Ascending aorta (tissue), 2 donors: ENCODE measurements at places on chromosomes 7 and 10. TPM values are rescaled to one million over a fixed set of nuclear protein-coding genes. Genes with fewer than 3 reads are reported as not detected.

Gene CCDC3
- 86.0 TPM for total RNA-seq

DNA sequence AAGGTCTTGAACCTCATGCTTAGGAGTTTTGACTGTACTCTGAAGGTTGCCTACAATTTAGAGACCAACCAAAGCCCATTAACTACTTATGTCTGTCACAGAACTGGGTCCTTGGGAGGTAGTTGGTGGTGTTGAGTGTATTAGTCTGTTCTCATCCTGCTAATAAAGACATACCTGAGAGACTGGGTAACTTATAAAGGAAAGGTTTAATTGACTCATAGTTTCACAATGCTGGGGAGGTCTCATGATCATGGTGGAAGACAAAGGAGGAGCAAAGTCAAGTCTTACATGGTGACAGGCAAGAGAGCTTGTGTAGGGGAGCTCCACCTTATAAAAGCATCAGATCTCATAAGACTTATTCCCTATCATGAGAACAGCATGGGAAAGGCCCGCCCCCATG is 319.6 kb upstream of the ZMIZ1 start:
- DNase-seq, result no peak

DNA sequence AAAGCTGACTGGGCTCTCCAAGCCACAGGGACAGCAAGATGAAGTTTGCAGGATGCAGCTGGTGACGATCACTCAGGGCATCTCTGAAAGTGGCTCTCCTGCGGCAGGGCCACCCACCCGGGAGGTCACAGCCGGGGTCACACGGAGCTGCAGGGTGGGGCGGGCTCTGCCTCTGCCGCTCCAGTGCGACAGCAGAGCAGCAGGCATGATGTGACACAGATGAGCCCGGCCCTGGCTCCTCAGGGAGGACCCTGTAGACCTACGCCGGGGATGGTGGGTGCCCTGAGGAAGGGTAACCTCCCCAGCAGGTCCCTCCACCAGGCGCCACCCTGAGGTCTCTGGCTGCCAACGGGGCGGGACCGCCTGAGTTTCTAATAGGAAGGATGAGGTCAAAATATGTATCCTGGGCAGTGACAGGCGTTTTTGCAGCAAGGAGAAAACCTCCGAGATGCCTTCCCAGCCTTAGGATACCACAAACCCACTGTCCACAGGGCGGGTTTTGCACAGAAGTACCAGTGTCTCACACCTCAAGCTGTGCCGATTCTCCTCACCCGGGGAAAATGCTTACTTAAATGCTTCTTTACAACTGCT is 114.8 kb upstream of the DIP2C start:
- no peak for DNase-seq

GRCh38 chr7:15681631-15682030 is 4.9 kb downstream of the MEOX2 start:
- DNase-seq, result no peak

- DNase-seq, result no peak
Measured at GRCh38 chr7:22859641-22860290, 37.1 kb upstream of the TOMM7 start.

Gene CPA1
- not detected for total RNA-seq

DNA sequence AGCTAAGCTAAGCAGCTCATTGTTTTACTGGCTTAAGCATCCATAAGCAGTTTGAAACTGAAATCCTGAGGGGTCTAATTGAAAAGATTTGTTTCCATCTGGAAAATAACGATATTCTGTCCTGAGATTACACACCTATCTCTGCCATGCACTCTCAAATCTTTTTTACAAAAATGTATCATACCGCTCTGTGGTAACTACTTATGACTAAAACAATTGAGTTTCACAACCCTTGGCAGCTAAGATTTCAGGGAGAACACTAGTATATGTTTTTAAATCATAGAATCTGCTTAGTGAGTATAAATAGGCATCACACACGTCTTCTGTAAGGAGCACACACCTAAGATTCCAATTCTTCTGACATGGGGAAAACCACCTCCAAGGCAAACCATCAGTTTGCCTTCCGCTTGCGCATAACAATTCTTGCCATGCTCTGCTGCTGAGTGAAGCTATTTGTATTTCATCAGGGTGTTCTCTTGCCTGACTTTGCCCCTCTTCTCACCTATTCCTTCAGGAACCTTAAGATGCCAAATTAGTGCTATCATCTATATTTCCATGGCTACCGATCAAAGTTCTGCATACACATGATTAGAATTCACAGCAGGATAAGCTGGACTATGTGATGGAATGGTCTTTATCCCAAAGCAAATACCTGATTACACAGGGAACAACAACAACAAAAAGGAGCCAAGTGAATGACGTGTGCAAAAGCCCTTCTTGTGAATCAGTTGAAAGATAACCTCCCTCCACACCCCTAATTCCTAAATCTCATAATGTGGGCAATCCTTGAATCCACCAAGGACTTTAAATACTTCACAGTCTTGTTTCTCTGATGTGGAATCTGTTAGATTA is 40.9 kb downstream of the PRPF18 start:
- no peak for DNase-seq

DNA sequence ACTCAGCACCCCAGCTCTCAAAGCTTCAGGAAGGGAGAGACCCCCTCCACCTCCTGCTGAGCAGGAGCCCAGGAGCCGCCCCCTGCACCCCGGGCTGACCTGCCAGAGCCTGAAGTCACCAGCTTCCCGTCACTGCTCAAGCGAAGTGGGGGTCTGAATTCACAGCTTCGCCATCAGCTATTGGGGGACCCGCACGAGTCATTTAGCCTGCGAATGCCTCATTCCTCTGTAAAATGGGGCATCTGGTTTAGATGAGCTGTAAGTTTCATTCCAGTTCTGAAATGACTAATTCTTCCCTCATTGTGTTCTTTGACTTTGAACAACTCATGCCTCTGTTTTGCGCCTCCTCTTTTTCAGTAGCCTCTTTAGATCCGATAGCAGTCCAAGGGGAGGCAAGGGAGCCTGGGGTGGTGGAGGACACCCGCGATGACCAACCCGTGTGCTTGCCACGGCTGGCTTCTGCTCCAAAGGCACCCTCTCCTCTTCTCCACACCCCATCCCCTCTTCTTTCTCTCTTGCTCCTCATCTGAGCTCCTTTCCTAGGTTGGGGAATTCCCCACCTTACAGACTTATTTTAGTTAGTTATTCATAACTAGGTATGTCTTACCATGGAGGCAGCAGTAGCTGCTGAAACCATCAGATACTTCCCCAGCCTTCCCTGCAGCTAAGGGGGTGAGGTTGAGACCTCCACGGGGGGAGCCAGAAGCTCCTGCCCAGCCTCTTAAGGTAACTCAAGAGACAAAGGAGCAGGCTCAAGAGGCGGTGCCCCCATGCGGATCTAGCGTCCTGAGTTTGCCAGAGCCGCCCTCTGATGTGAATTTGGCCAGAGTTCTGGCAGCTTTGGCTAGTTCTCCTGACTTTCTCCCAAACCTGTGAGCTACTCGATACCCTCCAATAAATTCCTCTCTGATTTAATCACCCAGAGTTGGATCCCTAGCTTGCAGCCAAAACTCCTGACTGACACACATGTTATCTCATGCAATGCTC is 47.7 kb downstream of the RBM17 start:
- no peak for DNase-seq

Gene OSBPL3
- 0.96 TPM for total RNA-seq

Gene CADPS2
- 31.8 TPM for total RNA-seq

- DNase-seq, result no peak
Measured at GRCh38 chr7:101729241-101729883, 88.1 kb upstream of the CUX1 start.

DNA sequence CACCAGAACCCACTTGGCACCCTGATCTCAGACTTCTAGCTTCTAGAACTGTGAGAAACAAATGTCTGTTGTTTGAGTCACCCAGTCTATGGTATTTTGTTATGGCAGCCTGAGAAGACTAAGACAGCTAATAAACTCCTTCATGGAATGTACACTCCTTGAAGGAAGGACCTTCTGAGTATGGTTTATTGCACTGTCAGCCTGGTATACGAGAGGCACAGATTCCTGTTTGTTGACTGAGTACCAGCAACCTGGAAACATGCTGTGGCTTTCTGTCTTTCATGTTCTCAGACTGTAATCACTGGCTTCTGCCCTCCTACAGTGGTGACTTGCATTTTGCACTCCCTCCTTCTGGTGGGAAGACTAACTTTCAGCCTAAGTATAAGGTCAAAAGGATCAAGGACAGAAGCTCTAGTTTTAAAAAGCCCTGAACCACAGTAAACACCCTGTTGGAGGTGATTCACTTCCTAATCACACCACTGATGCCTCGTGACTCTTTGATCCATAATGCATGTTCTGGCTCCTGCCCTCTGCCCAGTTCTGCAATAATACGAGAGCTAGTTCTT is 319.0 kb upstream of the NPSR1 start:
- no peak for DNase-seq

Gene FAM53B
- total RNA-seq, result 52.5 TPM

GRCh38 chr10:69348816-69349541 is 67.7 kb downstream of the TACR2 start:
- no peak for DNase-seq

GRCh38 chr10:62903828-62904227 is 87.7 kb upstream of the EGR2 start:
- no peak for DNase-seq

DNA sequence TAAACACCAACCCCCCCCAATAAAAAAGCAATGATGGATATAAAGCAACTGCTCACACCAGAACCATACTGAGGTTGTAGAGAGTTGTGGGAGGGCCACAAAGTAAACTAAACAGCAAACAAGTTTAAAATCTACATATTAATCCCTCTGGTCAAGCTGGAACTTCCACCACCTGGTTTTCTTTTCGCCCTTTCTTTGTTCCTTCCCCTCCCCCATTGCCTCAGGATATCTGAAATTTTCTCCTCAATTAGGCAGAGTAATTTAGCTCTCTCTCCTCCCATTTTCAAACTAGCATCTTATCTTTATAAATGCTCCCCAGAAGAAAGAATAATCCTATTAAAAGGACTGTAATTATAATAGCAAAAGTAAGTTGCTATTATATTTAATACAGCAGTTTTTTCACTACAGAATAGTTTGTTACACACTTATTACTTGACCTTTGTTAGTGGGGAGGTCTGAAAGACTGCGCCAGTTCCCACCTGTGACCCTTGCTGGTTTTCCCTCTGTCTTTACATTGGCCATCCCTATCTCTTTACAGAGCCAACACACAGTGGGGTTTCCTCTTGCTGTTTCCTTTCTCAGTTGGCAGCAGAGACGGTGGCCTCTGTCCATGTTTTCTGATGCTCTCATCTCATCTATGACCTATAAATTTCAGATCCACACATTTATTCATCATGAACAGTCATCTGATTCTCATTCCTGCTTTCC is 235.4 kb downstream of the RNLS start:
- no peak for DNase-seq

GRCh38 chr7:521221-522070 is 1.8 kb upstream of the PDGFA start:
- DNase-seq, result no peak

Gene PIK3CG
- 2.0 TPM for total RNA-seq

DNA sequence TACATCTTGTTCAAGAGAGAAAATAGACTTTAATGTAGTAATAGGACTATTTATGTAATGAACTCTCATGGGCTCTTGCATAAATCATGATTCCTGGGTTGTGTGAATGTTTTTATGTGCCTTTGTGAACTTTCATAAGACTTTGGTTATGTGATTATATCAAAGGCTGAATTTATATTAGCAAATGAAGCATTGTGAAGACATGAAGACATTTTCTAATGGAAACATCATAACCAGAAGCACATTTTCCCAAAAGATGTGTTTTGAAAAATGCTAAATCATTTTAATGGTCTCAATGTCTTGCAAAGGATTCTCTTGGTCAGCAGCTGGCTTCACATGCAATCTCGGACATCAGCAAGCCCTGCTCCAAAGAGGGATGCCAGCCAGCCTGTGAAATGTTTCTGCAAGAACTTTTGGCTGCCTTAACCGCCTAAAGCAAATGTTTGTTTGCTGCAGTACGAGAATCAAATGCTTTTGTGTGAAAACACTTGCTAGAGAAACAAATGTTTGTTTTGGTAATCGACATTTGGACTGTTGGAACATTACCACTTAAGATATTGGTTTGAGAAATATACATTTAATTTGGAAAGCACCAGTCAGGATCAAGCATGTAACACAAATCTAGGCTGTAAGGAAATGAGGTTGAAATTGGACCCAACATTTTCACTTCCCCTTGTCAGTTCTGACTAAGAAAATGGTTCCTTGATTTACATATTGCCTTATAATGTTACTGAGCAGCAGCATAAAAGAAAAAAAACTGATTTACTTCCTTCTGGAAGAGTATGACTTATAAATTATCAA is 102.1 kb downstream of the RTKN2 start:
- DNase-seq, result no peak

- no peak for DNase-seq
Measured at GRCh38 chr7:40199076-40199802, 64.4 kb downstream of the SUGCT start.

Gene TRIM24
- total RNA-seq, result 2.3 TPM
